ENCODE measurements at places on chromosomes 3 and 15.

DNA sequence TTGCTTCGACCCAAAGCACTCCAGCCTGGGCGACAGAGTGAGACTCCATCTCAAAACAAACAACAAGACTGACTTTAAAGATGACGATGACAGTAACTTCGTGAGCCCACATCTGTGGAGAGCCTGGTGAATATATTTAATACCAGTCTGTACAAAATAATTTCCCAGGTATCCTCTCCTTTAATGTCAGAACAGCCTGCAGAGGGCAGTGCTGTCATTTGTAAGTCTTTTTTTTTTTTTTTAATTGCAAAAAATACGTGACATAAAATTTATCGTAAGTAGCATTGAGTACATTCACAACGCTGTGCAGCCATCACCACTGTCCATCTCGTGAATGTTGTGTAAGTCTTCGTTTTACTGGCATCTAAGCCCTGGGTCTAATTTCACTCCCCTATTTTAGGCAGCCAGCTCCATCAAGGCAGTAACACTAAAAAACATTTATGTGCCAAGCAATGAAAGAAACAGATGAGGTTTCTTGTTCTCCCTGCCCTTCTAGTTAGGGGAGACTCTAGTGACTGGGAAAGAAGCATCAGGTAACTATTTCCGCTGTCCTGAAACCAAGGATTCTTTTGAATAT lies 1.4 kb downstream of the HTD2 start:
- DNase-seq = no peak

- no peak for DNase-seq
Measured at GRCh38 chr3:190786898-190787297, 75.6 kb downstream of the GMNC start.

- DNase-seq = no peak
Measured at GRCh38 chr3:24004171-24004938, 59.3 kb downstream of the NR1D2 start.

DNA sequence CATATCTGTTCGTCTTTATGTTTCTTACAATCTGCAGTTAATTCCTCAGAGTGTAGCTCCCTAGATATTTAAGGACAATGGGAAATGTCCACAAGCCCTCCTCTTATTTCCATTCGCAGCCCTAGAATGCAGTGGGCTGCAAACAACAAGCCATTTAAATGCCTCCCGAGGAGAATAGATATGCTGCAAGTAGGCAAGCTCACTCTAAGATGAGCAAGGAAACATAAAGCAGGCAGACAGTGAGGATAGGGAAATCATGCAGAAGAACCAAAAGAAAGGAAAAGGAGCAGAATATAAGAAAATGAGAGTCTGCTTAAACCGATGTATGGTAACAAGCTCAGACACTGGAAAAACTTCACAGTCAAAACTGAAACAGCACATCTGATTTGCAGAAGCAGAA lies 561.9 kb downstream of the GBE1 start:
- DNase-seq = no peak

GRCh38 chr3:180341516-180341915 lies 260.4 kb upstream of the TTC14 start:
- DNase-seq = no peak

DNA sequence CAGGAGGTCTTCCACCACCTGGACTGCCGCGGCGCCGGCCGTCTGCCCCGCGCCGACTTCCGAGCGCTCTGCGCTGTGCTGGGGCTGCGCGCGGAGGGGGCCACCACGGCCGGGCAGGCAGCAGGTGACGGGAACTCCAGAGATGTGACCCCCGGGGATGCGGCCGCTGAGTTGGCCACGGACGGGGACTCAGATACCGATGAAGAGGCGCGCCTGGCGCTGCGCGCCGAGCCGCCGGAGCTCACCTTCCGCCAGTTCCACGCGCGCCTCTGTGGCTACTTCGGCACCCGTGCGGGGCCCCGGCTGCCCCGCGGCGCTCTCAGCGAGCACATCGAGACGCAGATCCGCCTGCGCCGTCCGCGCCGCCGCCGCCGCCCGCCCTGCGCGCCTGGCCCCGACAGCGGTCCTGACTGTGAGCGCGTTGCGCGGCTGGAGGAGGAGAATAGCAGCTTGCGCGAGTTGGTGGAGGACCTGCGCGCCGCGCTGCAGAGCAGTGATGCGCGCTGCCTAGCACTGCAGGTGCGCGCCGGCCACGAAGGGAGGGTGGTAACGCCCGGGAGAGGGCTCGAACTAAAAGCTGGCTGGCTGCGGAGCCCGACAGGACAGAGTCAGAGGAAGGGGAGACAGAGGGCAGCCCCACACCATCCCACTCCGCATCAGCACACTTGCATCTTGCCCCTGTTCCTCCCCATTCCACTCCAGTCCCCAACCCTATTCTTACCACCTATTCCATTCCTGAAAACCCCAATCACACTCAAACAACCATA lies 885 bp downstream of the EFCC1 start:
- no peak for DNase-seq

GRCh38 chr3:38916706-38917105 lies 100.7 kb upstream of the SCN10A start:
- no peak for DNase-seq

- DNase-seq = no peak
Measured at GRCh38 chr3:178103140-178103539, 433.1 kb upstream of the KCNMB2 start.
